ENCODE measurements at places on chromosomes 11 and 22.

GRCh38 chr11:27357250-27357649 is 5.8 kb downstream of the CCDC34 start:
- no peak for DNase-seq

GRCh38 chr11:92130421-92130831 is 94.2 kb upstream of the FAT3 start:
- peak; percentile 77 for DNase-seq

- DNase-seq, result no peak
Observed at GRCh38 chr11:92505689-92506088, 281.1 kb downstream of the FAT3 start.

DNA sequence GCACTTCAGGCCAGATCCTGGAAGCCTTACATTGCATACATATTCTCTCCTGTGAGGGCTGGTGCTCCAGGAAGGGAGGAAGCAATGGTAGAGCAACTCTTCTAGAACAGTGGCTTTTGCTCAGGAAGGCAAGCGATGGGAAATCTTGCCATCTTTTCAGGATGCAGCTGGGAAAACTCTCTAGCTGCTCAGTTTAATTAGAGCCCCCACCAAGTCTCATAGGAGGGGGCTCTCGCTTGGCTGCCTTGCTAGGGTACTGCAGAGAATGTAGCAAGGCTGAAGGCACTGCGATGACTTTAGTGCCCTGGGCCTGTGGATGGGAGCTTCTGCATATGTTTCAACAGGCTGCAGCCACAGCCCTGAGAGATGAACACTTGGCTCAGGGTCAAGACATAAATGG is 357.2 kb upstream of the SYN3 start:
- DNase-seq, result no peak

- no peak for DNase-seq
Observed at GRCh38 chr11:106727256-106727655, 291.0 kb downstream of the GUCY1A2 start.

DNA sequence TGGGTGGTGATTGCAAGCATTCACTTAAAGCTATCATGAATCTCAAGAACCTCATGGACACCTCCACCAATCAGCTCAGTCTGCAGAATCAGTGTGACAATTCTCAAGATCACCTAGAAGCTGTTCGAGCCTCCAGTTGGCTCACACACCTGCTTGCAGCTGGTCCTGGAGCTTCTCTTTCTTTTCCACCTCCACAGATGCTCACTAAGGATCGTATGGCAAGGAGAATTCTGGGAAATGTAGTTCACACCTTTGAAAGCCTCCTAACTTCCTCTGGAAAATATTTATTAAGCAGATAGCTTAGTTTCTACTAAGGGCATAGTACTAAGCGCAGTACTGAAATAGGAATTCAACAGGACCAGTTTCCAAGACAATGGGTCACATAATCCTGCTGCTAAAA is 26.2 kb downstream of the FSHB start:
- DNase-seq, result no peak
